Stimulated activated CD4-positive, alpha-beta T cell treated with anti-CD3 and anti-CD28 coated beads, Interleukin-4, amount 100 ng/mL, for 24 hours (primary cell): ENCODE measurements at places on chromosomes 3 and 15.

DNA sequence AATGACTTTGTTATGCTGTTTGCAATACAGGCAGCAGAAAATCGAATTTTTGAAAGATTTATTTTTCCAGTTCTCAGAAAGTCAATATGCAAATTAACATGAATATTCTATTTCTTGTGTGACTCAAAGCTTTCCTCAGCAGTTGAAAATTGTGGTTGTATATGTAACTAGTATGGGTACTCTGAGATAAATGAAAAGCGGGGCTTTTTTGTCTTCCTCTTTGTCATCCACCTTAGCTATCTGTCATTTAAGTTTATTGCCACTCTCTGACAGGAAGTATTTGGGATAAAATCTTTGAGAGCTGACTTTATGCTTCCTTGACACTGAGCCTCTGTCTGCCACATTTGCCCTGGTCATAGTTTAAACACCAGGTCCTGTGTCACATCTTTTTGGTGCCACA is 91.5 kb downstream of the ATG7 start:
- no peak for DNase-seq

- DNase-seq: no peak
Observed at GRCh38 chr3:119778176-119778575, 3.7 kb upstream of the NR1I2 start.

- DNase-seq: no peak
Observed at GRCh38 chr15:99158626-99159412, 53.9 kb downstream of the SYNM start.

GRCh38 chr15:40472171-40472727 is 1.5 kb downstream of the CHST14 start:
- DNase-seq: no peak

DNA sequence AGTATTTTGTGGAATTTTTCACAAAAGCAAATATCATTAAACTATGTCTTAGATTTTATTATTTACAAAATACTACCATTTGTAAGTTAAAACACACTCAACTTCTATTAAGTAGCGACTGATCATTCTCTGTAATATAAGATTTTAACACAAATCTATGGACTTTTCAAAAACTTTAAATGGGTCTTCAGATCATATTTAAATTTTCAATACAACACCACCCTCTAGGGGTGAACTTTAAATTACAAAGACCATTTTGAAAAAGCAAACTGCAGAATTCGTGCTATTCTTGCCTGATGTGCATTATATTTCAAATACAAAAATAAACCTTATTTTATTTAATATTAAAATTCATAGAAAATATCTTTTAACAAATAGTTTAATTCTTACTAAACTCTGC is 8.2 kb upstream of the VGLL4 start:
- no peak for DNase-seq

DNA sequence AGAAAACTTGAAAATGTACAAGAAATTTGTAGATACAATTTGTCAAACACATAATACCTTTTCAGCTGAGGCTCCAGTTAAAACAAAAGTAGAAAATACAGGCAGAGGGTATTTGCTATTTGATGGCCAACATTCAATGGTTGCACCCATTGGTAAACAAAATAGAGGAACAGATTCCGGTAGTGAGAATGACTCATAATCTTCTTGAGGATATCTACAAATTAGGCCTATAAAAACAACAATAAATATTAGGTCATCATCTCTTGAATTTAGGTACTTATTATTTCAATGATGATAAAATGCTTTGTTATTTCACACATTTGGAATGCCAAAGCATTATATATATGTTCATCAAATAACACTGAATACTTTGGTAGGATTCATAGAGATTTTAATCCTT is 53.4 kb downstream of the DENND4A start:
- no peak for DNase-seq

DNA sequence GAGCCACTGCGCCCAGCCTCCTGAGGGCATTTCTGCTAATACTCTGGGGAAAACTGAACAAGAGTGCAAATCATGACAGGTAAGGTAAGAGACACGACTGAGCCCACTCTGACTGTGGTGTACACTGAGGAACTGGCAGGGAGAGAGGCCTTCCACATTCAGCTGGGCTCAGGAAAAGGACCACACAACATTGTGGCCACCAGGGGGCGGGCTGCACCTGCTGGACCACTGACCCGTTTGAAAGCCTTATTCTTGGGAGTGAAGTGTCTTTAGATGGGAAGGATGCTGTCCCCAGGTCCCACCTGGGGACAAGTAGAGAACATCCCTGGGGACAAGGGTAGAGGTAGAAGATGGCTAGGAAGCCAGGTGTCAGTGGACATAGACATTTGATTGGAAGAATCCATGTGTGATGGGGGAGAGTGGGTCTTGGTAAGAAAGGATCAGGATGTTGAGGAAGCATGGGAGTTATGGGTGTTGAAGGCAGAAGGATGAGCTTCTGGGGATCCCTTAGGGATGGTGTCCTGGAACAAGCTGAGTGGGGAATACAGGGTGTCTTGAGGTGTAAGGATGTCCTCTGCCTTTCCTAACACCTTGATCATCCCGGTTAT is 6.2 kb upstream of the CTDSPL start:
- peak; percentile 77 for DNase-seq

DNA sequence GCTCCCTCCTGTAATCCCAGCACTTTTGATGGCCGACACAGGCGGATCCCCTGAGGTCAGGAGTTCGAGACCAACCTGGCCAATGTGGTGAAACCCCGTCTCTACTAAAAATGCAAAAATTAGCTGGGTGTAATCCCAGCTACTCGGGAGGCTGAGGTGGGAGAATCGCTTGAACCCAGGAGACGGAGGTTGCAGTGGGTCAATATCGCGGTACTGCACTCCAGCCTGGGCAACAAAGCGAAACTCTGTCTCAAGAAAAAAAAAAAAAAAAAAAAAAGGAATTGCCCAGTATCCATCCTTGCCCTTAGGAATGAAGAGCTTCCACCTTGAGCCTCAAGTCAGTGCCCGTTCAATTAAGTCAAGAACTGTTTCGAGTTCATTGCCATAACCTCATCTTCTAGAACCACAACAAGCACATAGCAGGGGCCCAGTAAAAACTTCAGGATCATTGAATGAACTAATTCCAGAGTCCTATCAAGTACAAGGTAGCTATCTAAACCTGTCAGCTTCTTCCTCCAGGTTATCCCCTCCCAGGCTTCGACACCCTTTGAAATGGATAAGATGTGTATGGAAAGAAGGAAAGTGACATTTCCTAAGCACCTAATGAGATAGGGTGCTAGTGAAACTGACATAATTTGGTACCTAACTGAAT is 826 bp downstream of the DBR1 start:
- no peak for DNase-seq

- DNase-seq: peak; percentile 8
Observed at GRCh38 chr15:39125904-39126303, 455.0 kb upstream of the THBS1 start.

GRCh38 chr3:197354568-197355001 is 56.2 kb upstream of the DLG1 start:
- no peak for DNase-seq

GRCh38 chr3:197520311-197521276 is 35.2 kb downstream of the BDH1 start:
- DNase-seq: no peak

DNA sequence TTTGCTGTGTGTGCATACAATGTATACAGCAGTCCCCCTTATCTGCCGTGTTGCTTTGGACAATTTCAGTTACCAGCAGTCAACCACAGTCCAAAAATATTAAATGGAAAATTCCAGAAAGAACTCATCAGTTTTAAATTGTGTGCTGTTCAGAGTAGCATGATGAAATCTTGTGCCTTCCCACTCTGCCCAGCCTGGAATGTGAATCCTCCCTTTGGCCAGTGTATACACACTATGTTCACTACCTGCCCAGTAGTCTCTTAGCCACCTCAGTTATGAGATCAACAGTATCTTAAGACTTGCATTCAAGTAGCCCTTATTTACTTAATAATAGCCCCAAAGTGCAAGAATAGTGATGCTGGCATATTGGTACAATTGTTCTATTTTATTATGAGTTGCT is 133.6 kb upstream of the ABHD17C start:
- DNase-seq: no peak

GRCh38 chr15:48574187-48574586 is 71.3 kb downstream of the FBN1 start:
- DNase-seq: no peak

DNA sequence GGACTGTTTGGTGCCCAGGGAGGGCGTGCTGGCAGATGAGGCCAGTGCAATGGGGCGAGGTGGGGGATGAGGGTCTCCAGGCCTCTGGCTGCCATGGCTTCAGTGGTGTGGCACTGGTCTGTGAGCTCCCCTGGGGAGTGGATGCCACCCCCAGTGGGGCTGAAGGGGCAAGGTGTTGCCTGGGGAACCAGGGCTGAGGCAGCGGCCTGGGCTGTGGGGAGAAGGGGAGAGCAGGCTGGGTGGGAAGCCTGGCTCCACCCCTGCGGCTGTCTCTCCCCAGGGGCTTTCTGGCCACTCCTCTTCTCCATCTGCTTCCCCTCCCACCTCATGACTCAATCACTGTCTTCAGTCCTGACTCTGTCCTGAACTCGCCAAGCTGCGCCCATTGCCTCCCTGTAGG is 88.4 kb upstream of the TLE3 start:
- DNase-seq: no peak

GRCh38 chr3:148604270-148605085 is 93.2 kb upstream of the AGTR1 start:
- DNase-seq: no peak

DNA sequence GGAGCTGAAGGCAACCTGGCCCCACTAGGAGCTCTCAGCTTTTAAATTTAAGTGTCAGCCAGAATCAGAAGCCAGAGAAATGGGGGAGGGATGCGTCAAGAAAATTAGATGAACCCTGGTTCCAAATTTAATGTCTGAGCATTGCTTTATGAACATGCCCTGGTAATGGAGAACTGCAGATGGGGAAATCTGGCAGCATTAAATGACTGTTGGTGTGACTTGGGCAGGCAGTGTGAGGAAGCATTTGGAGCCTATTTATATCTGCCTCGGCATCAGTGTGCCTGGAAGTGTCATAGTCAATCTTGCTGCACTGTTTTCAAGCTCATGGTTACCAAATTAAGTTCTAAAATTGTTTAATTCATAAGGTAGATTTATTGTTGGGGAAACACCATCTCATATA is 29.0 kb downstream of the NME9 start:
- DNase-seq: no peak

GRCh38 chr3:117752984-117753717 is 1043.6 kb downstream of the TUSC7 start:
- no peak for DNase-seq

- no peak for DNase-seq
Observed at GRCh38 chr15:67125589-67126502, 60.4 kb downstream of the SMAD3 start.

DNA sequence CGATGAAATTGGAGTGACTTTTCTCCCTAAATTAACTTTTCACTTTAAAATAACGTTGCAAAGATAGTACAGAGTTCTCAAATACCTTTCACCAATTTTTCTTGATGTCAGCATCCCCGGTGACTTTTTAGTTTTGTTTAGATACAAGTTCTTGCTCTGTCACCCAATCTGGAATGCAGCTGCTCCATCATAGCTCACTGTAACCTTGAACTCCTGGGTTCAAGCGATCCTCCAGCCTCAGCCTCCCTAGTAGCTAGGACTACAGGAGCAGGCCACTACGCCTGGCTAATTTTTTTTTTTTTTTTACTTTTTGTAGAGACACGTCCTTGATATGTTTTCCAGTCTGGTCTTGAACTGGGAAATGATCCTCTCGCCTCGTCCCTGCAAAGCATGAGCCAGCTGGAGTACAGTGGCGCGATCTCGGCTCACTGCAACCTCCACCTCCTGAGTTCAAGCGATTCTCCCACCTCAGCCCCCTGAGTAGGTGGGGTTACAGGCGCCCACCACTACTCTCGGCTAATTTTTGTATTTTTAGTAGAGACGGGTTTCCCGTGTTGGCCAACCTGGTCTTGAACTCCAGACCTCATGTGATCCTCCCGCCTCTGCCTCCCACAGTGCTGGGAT is 747 bp downstream of the NSUN3 start:
- no peak for DNase-seq

DNA sequence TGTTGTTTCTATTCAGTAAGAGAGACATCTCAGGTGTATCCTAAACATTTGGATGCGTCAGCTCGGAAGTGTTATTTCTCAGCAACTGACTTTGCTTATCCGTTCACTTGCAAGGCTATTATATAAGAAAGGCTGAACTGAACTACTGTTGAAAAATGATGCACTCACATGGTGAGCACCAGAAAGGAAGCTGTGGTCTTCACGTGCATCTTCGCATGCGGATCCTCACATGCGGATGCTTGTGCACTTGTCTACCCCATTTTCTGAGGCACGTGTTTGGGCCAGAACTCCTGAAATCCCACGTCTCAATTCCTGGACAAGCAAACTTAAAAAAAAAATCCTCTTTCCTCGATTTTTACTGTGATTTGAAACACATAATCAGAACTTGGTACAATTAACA is 63.2 kb downstream of the PDZRN3 start:
- DNase-seq: no peak

DNA sequence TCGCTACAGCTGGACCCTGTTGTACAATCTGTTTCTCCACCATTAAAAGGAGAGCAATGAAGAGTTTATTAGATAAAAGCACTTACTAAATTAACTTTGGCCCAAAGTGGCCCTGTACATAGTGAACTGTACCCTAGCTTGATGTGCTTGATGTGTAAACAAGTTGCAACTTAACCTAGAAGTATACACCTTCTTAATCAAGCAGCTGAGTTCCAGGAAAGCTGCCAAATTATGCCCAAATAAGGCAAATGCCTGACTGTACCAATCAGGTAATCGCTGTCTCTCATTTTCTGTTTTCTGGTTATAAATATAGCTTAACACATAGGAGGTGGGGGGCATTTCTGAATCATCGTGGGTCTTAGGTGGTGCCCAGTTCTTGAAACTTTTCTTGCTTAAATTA is 704.8 kb upstream of the CBLB start:
- no peak for DNase-seq

GRCh38 chr15:53351373-53351772 is 408.1 kb downstream of the WDR72 start:
- no peak for DNase-seq

DNA sequence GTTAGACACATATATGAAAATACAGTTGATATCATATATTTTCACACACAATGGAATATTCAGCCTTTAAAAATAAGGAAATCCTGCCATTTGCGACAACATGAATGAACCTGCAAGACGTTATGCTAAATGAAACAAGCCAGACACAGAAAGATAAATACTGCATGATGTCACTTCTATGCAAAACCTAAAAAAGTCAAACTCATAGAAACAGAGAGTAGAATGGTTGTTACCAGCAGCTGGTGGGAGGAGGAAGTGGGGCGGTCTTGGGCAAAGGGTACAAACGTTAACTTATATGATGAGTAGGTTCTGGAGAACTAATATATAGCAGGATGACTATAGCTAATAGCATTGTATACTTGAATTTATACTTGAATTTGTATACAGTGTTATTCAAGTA is 213.2 kb upstream of the NR2F2 start:
- DNase-seq: no peak

DNA sequence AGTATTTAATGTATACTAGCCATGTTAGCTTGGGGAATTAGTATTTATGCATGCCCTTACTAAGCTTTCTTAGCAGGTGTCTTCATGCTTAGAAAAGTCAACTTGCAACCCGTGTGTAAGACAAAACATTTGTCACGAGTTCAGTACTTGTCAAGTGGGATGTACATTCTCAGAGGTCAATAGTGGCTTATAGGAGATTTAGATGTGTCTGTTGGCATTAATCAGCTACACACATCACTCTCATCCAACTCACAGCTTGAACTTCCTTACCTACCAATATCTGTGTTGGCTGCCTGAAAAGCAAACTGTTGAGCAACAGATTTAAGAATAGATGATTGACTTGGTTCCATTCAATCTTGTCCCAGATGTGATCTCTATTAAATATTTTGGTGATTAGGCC is 109.5 kb downstream of the ROBO2 start:
- no peak for DNase-seq
